ENCODE measurements at places on chromosomes 2 and 18.
A peak's percentile ranks its signal among the peaks of the same experiment; 100 is the strongest.

GRCh38 chr18:69123421-69123820 is 277.3 kb upstream of the DOK6 start:
- no peak for DNase-seq

- DNase-seq = no peak
Observed at GRCh38 chr2:74576863-74577229, 22.3 kb downstream of the DOK1 start.

GRCh38 chr18:23422751-23423418 is 30.2 kb upstream of the RIOK3 start:
- DNase-seq = peak; percentile 44

- peak; percentile 16 for DNase-seq
Observed at GRCh38 chr2:189951791-189952535, 110.6 kb downstream of the MSTN start.

- no peak for DNase-seq
Observed at GRCh38 chr2:39216346-39217191, 27.2 kb downstream of the CDKL4 start.

GRCh38 chr2:109384308-109385271 is 229.2 kb downstream of the SEPTIN10 start:
- no peak for DNase-seq

DNA sequence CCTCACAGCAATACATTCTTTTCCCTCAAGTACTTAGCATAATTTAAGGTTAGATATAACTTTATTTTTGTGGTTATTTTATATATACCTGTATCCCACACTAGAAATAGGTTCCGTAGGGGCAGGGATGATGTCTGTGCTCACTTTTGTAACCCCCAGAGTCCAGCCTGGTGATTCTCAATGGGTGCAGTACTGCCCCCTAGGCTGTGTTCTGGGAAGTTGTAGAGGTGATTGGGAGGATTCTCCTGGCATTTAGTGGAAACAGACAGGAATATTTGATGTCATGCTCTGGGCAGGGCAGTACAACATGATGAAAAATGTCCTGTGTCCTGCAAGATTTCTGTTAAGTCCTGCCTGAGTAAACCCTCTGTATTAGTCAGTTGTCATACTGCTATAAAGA is 333.3 kb downstream of the PLCL1 start:
- no peak for DNase-seq

- DNase-seq = no peak
Observed at GRCh38 chr2:5913711-5914395, 221.7 kb downstream of the SOX11 start.

GRCh38 chr2:222303828-222304736 is 5.3 kb upstream of the PAX3 start:
- DNase-seq = no peak

All from NAMALWA (cell line).